Cortex of kidney (tissue), 1 donor: ENCODE measurements at places on chromosomes 3 and 15.

- DNase-seq = no peak
Measured at GRCh38 chr3:189309400-189309975, 137.7 kb downstream of the TPRG1 start.

GRCh38 chr3:76765511-76765910, 274.4 kb upstream of the ROBO2 start:
- DNase-seq = no peak

GRCh38 chr3:136444581-136444980, 194.4 kb downstream of the PCCB start:
- DNase-seq = no peak

DNA sequence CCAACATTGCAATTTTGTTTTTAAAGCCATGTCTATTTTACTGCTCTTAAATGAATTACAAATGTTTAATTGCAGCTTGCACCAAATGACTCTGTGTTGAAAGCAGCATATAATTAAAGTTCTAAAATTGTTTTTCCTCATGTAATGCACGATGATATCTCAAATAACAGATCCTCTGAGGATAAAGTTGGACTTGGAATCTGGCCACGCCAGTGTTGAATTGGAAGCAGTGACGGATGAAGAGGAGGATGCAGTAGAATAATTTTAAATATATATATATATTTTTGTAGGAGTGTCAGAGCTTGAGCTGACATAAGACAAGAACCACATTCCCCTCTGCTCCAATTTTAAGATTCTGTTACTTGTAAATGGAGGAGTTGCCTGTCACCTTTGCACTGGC, 406.6 kb upstream of the DPPA4 start:
- no peak for DNase-seq

GRCh38 chr3:38226273-38226672, 39.3 kb upstream of the SLC22A13 start:
- DNase-seq = no peak

DNA sequence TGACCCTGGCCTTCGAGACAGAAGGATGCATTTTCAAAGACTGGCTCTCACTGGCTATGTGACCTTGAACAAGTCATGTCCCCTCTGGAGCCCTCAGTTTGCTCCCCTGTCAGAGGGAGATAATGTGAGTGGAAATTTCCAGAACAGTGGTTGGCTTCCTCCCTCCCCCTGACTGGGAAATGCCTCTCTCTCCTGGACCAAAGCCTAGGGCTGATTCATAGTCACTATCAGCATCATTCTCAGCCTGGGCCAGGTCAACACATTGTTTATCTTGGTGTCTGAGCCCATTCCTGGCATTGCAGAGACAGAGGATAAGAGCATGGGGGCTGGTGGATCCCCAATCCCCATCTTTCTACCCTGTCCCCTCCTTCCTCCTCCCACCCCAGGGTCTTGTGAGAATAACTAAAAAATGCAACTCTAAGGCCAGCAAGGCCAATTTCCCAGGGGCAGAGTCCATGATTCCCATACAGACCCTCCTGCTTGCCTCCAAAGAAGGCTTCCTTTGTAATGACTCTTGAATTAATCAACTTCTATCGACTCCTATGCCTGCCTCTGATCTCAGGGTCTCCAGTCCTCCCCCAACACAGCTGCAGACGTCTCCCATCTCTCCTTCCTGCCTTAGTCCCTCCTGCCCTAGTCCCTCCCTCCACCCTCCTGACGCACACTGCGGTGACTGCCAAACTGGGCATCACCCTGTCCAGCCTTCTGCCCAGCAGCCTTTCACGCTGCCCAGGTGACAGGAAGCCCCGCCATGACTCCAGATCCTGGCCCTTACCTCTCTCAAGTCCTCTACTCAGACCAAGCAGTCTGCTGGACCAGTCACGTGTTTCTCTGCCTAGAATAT, 35.4 kb upstream of the CORO2B start:
- DNase-seq = no peak

- no peak for DNase-seq
Measured at GRCh38 chr3:101042996-101043686, 49.9 kb upstream of the ABI3BP start.

DNA sequence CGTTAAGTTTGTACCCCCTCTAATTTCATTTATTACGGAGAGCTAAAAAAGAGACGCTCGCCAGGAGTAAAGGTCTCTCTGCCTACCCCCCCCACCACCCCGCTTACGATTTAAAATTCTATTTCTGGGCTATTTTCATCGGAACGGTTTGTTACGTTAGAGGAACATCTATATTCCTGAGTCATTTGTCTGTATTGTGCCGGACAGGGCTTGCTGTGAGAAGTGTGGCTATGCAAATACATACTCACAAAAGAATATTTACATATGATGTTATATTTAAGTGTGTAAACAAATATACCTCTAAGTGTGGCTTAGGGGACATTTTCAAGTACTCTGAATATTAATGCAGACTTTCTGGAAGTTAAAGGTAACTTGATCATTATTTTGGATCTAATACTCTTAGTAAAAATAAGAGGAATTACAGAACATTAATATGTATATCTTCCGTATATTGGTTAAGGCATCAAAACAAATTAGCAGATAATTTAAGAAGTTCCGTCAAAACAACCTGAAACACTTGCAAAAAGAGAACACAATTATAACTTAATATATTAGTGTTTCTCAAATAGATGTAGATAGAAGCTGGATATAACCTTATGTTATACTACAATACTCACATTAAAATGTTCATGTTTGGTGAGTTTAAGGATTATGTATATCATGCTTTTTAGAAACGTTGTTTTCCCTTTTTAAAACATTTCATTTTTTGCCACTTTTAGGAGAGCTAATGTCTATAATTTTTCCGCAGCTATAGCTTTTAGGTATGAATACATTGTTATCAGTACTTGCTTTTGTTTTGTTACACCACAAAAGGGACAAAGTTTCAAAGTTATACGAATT, 1.6 kb upstream of the SHOX2 start:
- DNase-seq = no peak

GRCh38 chr15:49650676-49651075, 29.8 kb downstream of the DTWD1 start:
- DNase-seq = no peak

- no peak for DNase-seq
Measured at GRCh38 chr3:12995389-12996180, 77.6 kb downstream of the IQSEC1 start.

DNA sequence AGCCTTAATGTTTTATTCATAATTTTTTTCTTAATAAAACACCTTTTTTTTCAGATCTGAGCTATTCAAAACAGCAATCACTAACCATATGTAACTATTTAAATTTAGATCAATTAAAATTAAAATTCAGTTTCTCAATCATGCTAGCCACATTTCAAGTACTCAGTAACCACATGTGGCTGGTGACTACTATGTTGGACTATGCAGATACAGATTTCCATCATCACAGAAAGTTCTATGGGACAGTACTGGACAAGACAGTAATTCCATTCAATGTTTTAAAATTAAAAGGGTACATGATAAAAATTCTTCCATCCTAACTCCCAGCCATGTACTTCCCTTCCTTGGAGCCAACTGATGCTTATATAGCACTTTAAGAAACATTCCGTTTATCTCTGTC, 119.3 kb downstream of the GLDN start:
- DNase-seq = no peak

GRCh38 chr15:78950343-78950742, 5.5 kb upstream of the CTSH start:
- no peak for DNase-seq

GRCh38 chr3:71964170-71964569, 179.2 kb upstream of the PROK2 start:
- DNase-seq = no peak

- DNase-seq = no peak
Measured at GRCh38 chr15:57375827-57376695, at the start of gene CGNL1. CGNL1 (plus strand) TSS chr15:57376505; CDS start chr15:57438000, 61,495 bp downstream.
